ENCODE measurements at places on chromosomes 12 and 14.

GRCh38 chr12:104136577-104136976 is 1.4 kb downstream of the NFYB start:
- DNase-seq = no peak

- no peak for DNase-seq
Observed at GRCh38 chr12:11635341-11635740, 14.1 kb upstream of the ETV6 start.

GRCh38 chr12:40775661-40776060 is 83.4 kb downstream of the CNTN1 start:
- no peak for DNase-seq

GRCh38 chr12:112682586-112682985 is 109.0 kb upstream of the RPH3A start:
- DNase-seq = no peak

Measured in stimulated activated CD4-positive, alpha-beta T cell treated with anti-CD3 and anti-CD28 coated beads, TNF-alpha, amount 100 ng/mL, for 24 hours (primary cell).